Glomerular endothelial cell (primary cell): ENCODE measurements at places on chromosomes 1 and 21.

DNA sequence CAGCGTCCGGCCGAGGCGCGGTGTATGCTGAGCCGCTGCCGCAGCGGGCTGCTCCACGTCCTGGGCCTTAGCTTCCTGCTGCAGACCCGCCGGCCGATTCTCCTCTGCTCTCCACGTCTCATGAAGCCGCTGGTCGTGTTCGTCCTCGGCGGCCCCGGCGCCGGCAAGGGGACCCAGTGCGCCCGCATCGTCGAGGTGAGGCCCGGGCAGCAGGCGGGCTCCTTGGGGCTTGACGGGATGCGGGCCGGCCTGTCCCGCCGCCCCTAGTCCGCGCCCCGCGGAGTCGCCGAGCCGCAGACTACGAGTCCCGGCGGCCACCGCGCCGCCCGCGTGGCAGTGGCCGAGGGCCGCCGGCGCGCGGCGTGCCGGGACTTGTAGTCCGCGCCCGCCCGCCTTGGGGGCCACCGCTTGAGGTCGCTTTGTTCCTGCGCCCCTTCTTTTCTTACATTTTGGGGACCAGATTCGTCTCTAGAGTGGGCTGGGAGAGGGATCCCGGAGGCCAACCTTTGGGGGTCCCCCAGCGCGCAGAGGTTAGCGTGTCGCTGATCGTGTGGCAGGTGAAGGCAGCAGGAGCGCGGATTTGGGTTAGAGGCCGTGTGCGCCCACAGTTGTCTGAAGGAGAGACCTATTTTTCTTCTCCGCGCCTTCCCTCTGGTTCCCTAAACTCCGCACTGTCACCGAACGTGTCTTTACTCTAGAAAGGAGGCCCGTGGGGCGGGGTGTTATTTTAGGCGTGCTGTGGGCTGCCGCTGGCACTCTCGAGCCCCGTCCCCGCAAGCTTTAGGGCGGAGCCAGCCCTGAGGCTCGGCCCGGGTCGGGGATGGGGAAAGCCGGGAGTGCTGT is 553 bp downstream of the CMPK1 start:
- DNase-seq = no peak

- no peak for DNase-seq
Measured at GRCh38 chr1:16063226-16063829, 10.1 kb downstream of the FAM131C start.

- DNase-seq = no peak
Measured at GRCh38 chr1:211609120-211610024, 30.4 kb upstream of the SLC30A1 start.

GRCh38 chr1:15610167-15610566 is 7.1 kb upstream of the DDI2 start:
- DNase-seq = no peak

- DNase-seq = no peak
Measured at GRCh38 chr1:50066806-50067205, 41.9 kb upstream of the ELAVL4 start.

- DNase-seq = peak; percentile 85
Measured at GRCh38 chr1:23691499-23692307, at the start of gene RPL11. TSS of gene RPL11 (plus strand) at chr1:23691806. CDS start at chr1:23691824, 18 bp downstream.

DNA sequence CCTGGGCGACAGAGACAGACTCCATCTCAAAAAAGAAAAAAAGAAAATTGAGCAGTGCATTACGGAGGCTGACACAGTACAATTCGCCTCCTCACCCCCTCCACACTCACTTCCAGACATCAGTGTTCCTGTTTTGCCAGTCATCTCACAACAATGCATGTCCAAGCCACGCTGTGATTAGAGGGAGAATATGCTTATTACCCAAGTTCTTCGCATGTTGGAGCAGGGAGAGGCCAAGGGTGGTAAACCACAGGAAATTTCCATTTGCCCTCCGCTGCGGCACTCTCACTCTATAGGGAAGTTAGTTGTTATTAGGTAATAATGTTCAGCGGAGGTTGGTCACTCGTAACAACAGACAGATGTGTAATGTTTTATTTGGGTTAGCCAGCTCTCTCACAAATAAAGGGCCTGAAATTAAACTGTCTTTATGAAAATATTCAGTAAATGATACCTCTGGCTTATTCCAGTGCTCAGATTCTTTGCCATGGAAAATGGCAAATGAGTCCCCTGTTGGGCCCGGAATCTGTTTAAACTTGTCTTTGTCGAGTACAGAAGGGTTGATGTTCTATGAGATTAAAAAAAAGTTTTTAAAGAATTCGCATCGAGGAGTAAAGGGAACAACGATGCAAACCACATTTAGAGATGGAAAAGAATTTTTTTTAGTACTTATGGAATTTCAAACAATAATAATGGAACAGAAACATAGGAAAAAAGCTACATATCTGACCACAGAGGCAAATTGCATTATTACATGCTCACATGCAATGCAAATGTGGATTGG is 33.1 kb downstream of the KCNJ15 start:
- DNase-seq = no peak

- DNase-seq = no peak
Measured at GRCh38 chr1:231899713-231900435, 273.3 kb downstream of the DISC1 start.

DNA sequence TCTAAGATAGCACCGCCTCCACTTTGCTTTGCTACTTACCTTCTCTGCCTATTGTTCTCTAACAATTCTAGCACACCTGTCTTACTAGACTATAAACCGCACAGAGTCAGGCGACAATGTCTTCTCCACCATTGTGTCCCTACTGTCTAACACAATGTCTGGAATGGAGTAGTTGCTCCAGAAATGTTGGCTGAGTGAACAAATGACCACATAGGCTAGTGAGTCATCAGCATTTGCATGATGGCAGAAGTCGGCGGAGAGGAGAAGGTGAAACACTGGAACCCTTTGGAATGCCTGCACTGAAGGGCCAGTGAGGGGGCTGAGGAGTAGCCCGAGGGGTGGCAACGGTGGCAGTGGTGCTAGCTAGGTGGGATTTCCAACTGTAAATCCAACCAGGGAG is 14.0 kb upstream of the PABPC4 start:
- no peak for DNase-seq

- DNase-seq = no peak
Measured at GRCh38 chr1:153800516-153800915, 25.3 kb downstream of the SLC27A3 start.

GRCh38 chr1:243950166-243950565 is 100.1 kb upstream of the AKT3 start:
- DNase-seq = no peak

DNA sequence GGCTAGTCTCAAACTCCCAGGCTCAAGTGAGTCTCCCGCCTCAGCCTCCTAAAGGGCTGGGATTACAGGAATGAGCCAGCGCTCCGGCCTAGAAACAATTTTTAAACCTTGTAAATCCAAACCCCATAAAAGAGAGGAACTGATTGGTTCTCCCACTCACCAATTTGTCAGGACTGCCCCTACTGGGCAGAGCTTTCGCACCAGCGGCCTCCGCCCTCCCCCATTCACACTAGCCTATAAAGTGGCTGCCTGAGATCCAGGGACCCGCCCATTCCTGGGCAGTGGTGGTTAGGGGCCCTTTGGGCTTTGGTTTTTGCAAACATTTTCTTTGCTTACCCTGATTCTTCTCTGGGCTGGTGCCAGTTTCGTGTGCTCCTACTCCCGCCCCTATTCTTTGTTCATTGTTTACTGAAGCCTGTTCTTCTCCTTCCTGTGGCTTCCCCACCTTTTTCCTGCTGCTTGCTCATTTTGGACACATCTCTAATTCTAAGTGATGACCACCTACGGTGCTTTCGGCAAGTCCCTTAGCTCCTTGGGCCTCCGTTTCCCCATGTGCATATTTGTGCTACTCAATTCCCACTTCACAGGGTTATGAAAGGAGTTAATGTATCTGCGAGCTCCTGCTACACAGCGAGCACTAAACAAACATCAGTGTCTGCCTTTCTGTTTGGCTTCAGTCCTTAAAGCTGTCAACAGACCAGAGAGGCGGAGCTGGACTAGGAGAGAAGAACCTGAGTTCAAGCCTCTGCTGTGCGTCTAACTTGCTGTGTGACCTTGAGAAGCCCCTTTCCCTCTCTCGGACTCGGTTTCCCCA is 39.8 kb upstream of the CLIC4 start:
- peak; percentile 89 for DNase-seq

DNA sequence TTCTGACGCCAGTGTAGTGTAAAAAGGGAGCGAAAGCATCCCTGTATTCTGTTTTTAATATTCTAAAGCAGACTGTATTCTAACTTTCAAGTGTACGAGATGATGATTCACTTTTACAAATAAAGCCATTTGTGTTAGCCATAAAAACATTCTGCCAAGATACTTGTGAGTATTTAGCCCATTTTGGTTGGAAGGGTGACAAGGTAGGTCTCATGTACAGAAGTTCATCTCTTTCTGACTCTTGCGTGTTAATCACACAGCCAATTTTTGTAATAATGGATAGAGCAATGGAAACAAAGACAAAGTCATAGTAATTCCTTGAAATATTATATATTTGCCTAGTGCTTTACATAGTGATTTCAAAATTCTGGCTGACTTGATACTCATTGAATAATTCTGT is 125.3 kb upstream of the GREM2 start:
- DNase-seq = no peak

GRCh38 chr1:228060458-228061190 is 21.9 kb upstream of the ARF1 start:
- no peak for DNase-seq

GRCh38 chr1:22650089-22650693 is 2.8 kb upstream of the C1QB start:
- no peak for DNase-seq

DNA sequence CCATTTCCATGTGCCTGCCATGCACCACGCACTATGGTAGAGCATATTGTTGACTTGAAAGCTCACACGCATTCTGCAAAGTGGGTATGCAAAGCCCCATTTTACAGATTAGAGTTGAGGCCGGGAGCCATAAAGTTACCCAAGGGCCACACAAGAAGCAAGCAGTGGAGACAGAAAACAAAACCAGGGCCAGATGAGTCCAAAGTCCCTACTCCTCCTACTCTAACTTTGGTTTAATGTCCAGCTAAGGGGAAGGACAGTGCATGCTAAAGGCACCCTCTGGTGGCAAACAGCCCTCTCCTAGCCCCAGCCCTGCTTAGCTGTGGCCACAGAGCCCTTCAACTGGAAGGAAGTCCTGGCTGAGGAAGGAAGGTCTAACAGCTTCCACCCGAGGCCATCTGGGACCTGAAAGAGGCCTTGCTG is 74.9 kb downstream of the SLC66A1 start:
- DNase-seq = no peak

DNA sequence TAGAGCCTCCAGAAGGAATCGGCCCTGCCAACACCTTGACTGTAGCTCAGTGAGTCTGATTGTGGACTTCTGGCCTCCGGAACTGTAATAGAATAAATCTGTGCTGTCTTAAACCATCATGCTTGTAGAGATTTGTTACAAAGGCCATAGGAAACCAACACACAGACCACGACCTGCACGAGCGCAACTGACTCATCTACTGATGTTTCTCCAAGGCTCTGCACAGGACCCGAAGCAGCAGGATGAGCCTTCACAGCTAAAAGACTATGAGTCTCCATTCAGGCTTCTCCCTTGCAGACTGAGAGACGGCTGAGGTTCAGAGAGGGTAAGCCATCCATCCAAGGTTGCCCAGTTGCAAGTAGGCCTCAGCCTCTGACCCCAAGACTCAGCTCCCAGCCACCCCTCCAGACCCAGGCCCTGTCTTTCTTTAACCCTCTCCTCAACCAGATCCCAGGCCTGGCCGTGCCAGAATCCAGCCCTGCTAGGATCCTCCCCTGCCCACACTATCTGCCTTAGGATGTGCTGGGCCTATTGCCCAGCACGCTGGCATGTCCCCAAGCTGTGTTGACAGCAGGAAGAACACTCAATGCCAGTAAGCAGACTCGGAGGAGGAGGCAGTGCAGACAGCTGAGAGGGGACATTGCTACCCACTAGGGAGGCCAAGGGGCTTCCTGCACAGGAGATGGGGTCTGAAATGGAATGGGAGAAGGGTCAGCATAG is 109.0 kb downstream of the HMGB4 start:
- DNase-seq = no peak

- DNase-seq = no peak
Measured at GRCh38 chr1:12037486-12038355, 18.4 kb downstream of the MIIP start.

- DNase-seq = no peak
Measured at GRCh38 chr21:31967334-31967733, 94.5 kb downstream of the HUNK start.

- DNase-seq = no peak
Measured at GRCh38 chr1:100145116-100145515, 12.2 kb downstream of the TRMT13 start.

- no peak for DNase-seq
Measured at GRCh38 chr1:6183520-6183989, 3.4 kb upstream of the CHD5 start.

- no peak for DNase-seq
Measured at GRCh38 chr1:183043872-183044854, 20.9 kb downstream of the LAMC1 start.

DNA sequence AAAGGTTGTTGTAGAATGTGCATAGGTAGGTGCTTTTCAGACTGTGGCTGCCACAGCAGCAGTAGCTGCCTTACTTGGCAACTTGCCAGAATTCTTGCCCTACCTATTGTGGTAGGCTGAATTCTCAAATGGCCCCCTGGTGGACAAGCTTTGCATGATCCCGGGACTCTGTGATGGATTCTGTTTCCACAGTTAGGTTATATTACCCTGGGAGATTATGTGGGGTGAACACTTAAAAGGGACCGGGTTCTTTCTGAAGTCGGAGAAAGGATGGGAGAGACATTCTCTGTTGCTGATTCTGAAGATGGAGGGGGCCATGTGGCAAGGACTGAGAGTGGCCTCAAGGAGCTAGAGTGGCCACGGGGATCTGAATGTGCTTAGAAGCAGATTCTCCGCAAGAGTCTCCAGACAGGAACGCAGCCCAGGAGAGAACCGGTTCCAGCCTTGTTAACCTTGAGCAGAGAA is 32.1 kb upstream of the KCNE1 start:
- DNase-seq = no peak

- no peak for DNase-seq
Measured at GRCh38 chr1:210310562-210311153, 18.0 kb upstream of the HHAT start.

DNA sequence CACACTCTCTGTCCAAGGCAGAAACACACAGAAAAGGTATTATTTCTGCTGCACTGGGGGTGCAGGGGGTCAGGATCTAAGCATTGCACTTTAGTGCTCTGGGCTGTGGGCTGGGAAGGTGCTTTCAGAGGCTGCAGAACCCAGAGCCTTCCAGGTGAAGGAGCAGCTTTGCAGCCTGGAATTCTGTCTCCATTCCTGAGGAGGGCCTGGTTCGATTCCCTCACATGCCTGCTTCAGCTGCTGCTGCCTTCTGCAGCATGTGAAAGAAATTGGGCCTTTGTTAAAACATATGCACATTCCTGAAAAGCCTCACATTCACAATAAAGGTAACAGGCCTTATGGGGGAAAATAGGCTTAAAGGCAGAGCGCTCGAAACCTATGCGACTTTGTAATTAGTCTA is 35.9 kb downstream of the VTCN1 start:
- DNase-seq = no peak

- DNase-seq = no peak
Measured at GRCh38 chr1:179141592-179142251, 59.9 kb downstream of the TOR3A start.
